NCI-H1092 treated with DMSO at 0.1 percent for 48 hours (cell line): ENCODE measurements at places on chromosomes 6 and 20.

GRCh38 chr6:70166088-70166958 is 136.6 kb downstream of the COL9A1 start:
- DNase-seq: peak; percentile 3

GRCh38 chr6:169101036-169101805 is 152.4 kb downstream of the THBS2 start:
- DNase-seq: no peak

GRCh38 chr20:38589351-38589750 is 8.4 kb downstream of the ADIG start:
- no peak for DNase-seq

- no peak for DNase-seq
Observed at GRCh38 chr6:170436209-170436809, 116.8 kb downstream of the PSMB1 start.

GRCh38 chr6:107819964-107820337 is 4.2 kb downstream of the SCML4 start:
- no peak for DNase-seq

GRCh38 chr20:60211618-60212463 is 253.6 kb downstream of the CDH26 start:
- DNase-seq: no peak

DNA sequence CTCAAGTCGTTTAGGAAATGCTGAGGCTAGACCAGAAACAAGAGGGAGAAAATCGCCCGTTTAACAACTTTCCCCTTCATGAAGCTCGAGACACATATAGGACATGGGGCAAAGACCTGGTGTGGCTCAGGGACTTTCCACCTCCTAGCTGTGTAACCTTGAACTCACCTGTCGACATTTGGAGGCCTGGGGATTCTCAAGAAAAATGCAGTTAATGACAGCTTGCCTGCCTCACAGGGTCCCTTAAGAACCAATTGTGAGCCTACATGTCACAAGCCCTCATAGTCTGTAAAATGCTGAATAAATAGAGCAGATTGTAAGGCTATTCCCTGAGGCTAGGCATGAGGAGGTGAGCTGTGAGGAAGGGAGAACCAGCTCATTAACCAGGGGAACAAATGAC is 35.1 kb downstream of the MGME1 start:
- DNase-seq: no peak

- no peak for DNase-seq
Observed at GRCh38 chr6:125792680-125793079, 1.9 kb downstream of the NCOA7 start.

GRCh38 chr6:24996269-24996836 is 60.6 kb upstream of the RIPOR2 start:
- no peak for DNase-seq

- no peak for DNase-seq
Observed at GRCh38 chr6:159493231-159493897, 199.7 kb downstream of the SOD2 start.

- DNase-seq: no peak
Observed at GRCh38 chr6:48098923-48099322, 12.1 kb downstream of the PTCHD4 start.

- no peak for DNase-seq
Observed at GRCh38 chr6:156883497-156884252, 106.5 kb downstream of the ARID1B start.

DNA sequence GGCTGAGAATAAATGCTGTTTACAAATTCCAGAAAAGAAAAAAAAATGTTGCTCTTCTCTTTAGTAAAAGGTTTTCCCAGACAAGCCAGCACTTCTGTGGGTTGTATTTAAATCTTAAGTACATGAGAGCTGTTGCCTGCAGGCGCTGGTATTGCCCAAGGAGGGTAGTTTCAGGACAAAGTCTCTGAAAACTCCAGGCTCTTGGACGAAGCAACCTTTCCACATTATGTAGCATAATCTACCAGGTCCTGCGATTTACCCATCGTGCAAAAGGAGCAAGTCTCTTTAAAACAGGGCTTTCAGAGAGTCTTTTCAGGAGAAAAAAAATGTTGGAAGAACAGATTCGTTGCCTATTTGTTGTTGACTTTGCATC is 65.6 kb downstream of the PLG start:
- DNase-seq: no peak

DNA sequence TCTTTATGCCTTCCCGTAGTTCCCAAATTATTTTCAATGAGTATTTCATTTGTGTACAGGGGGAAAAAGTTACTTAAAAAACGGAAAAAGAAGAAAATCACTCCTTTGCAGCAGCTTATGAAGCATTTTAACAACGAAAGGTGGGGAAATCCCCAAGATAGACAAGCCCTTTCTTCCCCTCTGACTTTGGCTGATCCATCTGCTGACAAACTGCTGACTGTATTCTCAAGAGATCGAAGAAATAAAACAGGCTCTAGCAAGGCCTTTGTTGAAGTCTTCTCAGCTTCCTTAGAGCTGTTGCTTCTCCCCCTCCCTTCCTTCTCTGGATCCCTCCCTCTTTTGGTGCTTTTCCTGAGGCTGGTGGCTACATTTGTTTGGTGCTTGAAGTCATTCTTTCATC is 325.2 kb downstream of the NRN1 start:
- DNase-seq: no peak

- no peak for DNase-seq
Observed at GRCh38 chr20:33474963-33475362, 14.9 kb upstream of the CBFA2T2 start.

DNA sequence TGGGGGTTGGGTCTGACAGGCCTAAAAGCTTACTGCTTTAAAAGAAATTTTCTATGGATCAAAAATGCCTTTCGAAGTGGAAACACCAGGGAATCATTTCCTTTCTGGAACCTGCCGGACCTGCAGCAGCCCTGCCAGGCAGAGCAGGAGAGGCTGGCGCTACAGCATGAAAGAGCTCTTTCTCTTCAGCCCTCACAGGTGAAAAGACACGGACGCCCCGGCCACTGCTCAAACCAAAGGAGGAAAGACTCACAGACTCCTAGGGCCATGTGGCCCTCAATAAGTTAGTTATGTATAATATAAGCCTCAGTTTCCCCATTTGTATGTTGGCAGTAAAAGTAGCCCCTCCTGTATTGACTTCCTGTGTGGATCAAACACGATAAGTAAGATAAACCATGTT is 8.3 kb downstream of the SCML4 start:
- no peak for DNase-seq

DNA sequence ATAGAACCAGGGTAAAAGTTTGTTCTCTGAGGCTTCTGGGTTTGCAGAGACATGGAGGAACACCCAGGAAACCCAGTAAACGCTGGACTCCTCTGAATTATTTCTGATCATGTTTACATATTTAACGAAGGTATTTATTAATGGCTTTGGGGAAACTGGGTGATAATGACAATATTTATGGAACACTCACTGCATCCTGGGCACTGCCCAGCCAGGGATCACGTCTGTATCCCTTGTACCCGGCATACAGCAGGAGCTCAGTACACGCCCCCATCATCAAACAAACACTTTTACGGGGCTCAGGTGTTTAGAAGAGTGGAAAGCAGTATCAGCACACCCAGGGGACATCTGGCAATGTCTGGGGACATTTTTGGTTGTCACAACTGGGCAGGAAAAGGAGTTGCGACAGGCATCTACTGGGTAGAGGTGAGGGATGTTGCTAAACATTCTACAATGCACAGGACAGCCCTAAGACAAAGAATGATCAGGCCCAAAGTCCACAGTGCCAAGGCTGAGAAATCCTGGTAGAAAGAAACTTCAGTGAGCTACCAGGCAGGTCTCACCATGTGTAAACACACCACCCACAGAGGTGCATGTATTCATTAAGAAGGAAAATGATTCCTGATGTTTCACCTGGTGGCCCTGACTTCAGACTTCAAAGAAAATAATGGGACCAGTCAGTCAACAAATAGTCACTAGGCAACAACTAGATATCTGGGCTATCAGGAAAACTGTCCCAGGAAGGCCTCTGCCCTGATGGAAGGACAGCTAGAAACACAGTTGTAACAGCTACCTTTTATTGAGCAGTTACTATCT is 35.3 kb downstream of the ZMYND8 start:
- DNase-seq: no peak

- DNase-seq: peak; percentile 83
Observed at GRCh38 chr20:63502671-63503172, 3.8 kb upstream of the EEF1A2 start.

DNA sequence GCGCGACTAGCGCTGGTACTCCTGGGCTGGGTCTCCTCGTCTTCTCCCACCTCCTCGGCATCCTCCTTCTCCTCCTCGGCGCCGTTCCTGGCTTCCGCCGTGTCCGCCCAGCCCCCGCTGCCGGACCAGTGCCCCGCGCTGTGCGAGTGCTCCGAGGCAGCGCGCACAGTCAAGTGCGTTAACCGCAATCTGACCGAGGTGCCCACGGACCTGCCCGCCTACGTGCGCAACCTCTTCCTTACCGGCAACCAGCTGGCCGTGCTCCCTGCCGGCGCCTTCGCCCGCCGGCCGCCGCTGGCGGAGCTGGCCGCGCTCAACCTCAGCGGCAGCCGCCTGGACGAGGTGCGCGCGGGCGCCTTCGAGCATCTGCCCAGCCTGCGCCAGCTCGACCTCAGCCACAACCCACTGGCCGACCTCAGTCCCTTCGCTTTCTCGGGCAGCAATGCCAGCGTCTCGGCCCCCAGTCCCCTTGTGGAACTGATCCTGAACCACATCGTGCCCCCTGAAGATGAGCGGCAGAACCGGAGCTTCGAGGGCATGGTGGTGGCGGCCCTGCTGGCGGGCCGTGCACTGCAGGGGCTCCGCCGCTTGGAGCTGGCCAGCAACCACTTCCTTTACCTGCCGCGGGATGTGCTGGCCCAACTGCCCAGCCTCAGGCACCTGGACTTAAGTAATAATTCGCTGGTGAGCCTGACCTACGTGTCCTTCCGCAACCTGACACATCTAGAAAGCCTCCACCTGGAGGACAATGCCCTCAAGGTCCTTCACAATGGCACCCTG is 1.6 kb downstream of the TPBG start:
- peak; percentile 39 for DNase-seq

- no peak for DNase-seq
Observed at GRCh38 chr6:147046141-147046877, 157.9 kb upstream of the STXBP5 start.

DNA sequence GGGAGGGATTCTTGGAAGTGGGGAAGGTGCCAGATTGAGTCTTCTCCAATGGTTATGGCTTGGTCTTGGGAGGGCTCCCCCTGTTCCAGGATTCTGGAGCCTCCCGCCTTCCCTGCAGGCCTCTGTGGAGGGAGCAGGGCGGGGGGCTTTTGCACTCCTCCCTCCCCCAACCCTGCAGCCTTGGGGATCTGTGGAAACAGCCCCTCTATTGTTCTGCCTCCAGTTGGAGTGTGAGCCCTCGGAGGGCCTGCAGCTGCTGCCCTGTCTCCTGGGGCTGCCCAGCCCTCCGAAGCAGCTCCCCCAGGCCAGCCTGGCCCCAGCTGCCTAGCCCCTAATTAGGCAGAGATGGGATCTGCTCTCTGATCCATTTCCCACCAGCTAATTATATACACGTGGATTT is 14.7 kb downstream of the FAM110A start:
- no peak for DNase-seq

- no peak for DNase-seq
Observed at GRCh38 chr6:33592595-33593413, 12.7 kb upstream of the BAK1 start.

- no peak for DNase-seq
Observed at GRCh38 chr6:23199541-23199940, 630.2 kb downstream of the HDGFL1 start.

GRCh38 chr6:43798688-43799444 is 28.9 kb downstream of the VEGFA start:
- DNase-seq: no peak

DNA sequence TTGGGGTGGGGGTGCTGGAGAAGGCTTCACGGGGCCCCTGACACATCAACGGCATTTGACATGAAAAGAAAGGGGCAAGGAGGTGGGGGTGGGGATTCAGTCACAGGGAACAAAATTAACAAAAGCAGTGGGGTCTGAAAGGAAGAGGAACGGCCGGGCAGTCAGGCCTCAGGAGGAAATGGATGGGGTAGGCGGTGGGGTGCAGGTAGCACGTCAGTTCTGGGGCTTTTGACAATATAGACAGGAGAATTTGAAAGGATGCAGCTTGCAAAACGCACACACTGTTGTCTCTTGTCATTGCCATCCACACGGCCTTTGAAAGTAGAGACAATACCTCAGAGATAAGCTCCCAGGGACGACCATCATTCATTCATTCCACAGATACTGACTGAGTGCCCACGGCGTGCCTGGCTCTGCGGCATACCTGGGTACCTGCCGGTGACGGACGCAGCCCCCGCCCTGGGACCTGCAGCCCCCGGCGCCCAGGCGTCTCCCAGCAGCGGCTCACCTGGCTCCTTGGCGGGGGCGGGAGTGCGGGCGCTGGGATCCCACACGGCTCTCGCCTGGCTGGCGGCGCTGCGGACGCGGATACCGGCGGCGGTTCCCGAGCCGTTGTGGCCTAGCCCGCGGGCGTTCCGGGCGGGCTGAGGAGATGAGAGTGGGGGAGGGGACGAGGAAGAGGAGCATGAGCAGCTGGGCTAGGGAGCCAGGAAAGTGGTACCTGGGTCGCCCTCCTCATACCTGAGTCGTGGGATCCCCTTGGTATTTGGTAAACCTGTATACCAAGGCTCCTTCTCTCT is at the start of gene SLC26A8:
Gene SLC26A8 (minus strand): TSS at position 646 of the 800 bp plus-strand sequence. CDS start 4,934 bp downstream, outside the sequence.
- no peak for DNase-seq

GRCh38 chr6:3665608-3666007 is 85.9 kb downstream of the PXDC1 start:
- DNase-seq: no peak

DNA sequence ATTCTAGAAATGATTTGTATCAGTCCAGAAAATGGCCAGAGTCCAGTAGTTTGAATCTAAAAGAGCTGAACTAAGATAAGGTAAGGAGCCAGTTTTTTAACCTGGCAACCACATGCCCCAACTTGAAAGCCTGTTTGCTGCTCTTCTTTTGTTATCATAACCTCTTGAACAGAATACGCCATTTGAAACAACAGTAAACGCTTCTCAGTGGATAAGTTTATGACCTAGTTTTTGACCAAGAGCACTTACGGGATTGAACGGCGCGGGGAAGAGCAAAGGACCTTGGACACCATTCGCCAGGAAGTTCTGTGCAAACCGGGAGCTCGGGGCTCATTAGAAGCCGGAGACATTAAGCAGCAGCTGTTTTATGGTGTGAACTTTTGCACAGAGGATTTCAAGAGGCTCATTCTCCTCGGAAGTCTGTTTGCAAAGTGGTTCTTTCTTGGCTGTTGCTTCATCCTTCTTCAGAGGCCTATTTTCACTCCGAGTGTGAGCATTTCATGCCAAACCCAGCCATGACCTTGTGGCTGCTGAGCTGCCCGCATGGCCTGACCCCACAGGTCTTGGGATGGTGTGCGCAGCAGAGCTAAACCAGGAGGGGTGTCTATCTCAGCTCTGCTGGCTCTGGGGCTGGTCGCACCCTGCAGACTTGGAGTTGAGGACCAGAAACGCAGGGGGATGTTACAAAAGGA is 215.1 kb downstream of the SOX4 start:
- DNase-seq: peak; percentile 11
